Stimulated activated CD8-positive, alpha-beta memory T cell treated with anti-CD3 and anti-CD28 coated beads, Interleukin-15, amount 100 ng/mL, for 4 hours (primary cell): ENCODE measurements at places on chromosomes 7 and 10.

DNA sequence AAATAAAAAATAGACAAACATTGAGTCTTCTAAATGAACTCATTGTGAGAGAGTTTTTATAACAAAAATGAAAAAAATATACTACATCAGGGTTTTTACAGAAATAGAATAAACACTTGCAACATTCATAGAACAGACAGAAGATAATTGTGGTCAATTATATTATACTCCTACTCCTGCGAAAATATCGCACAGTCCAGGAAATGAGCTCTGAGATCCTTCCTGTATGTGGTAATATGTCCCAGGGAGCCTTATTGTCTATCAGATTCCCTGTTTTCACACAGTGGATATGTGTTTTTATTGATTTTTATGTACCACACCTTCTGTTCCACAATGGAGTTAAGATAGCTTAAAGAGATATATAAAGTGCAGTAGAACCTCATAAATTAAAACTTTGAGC is 27.5 kb upstream of the RELN start:
- no peak for DNase-seq

DNA sequence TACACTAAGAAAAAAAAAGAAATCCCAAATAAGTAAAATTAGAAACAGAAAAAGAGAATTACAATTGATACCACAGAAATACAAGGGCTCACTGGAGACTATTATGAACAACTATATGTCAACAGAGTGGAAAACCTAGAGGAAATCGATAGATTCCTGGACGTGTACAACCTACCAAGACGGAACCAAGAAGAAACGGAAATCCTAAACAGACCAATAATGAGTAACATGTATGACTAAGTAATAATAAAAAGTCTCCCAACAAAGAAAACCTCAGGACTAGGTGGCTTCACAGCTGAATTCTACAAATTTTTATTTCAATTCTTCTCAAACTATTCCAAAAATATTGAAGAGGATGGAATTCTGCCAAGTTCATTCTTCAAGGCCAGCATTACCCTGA is 13.9 kb downstream of the DIP2C start:
- DNase-seq: no peak

- no peak for DNase-seq
Observed at GRCh38 chr7:73707045-73707631, 12.3 kb downstream of the STX1A start.

DNA sequence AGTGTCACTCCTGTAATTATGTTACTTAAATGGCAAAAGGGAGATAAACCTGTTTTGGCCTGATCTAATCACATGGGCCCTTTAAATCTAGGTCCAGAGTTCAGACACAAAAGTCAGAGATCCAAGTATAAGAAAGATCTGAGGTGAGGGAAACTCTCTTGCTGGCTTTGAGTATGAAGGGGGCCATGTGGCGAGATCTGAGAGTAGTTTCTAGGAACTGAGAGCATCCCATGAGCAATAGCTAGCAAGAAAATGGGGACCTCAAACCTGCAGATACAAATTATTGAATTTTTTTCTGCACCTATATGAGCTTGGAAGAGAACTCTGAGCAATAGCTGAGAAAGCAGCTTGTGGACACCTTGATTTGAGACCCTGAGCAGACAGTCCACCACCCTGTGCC is 27.6 kb downstream of the ANKRD7 start:
- no peak for DNase-seq

DNA sequence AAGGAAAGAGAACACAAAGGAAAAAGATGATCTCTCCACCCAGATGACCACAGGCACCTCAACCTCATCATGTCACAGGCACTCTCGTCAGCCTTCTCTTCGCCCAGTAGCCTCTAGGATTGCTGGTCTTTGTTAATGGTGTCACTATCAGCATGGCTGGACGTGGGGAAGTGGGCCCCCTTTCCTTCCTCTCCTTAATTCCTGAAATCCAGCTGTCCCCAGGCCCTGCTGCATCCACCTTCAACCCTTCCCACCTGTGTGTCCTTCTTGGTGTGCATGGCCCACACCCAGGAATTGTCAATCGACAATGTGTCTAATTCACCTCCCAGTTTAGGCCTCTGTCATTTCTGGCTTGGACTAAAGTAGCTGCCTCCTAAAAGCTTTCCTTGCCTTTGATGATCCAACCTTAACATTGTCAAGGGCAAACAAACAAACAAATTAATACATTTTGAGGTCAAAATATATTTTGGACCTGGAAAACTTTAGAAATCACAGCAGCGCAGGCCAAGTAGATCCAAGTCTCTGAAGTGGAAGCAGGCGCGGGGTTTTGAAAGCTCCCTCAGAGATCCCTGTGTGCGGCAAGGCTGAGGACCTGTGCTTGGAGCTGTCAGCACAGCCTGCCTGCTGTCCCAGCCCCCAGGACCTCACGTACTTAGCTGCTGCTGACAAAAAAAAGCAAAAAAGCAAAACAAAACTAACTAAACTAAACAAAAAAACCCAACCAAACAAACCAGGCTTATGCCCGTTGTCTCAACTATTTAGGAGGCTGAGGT is 193.3 kb upstream of the LYZL2 start:
- DNase-seq: no peak

DNA sequence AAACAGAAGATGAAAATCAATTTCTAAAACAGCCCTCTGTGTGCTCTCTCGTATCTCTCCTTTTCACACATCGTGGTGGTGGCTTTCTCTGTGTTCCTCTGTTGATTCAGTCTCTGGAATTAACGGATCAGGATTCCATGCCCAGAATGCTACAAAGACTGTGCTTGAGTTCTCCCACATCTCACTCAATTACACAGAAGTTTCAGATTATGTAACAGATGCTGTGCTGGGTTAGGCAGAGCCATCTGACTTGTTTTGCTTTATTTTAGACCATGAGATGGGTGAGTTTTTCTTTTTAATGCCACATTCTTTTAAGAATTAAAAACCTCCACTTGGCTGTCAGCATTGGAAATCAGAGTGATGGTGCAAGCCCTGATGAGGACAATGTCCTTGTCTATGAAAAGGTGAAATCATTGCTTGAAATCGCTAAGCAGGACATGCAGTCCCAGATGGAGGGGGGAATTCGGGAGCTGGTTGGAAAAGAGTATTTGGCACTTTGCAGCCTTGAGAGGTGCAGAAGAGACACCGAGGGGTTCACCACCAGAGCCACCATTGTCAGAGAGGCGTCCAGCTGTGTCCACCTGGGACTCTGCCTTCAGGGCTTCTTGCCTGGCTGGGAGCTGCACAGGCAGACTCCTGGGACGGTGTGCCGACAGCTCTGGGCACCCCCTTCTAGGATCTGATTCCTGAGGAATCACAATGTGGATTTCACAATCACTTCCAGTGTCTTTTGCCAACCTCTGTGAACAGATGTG is 80.4 kb downstream of the EGFR start:
- no peak for DNase-seq

GRCh38 chr10:48878091-48878490 is 61.5 kb downstream of the LRRC18 start:
- no peak for DNase-seq

DNA sequence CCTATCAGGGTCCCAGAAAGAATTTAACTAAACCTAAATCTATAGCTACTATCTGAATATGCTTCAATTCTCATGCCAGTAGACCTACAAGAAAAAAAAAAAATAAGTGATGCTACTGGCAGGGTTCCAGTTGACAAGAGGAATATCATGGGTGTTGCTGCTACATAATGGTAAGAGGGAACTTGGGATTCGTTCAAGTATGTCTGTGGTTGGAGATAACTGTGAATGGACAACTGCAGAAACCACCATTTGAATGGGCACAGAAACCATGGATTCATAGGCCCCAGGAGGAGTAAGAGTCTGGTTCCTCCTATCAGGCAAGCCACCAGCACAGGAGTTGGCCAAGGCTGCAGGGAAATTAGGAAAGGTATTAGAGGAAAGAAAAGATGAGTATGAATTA is 287.6 kb upstream of the HGF start:
- DNase-seq: no peak

DNA sequence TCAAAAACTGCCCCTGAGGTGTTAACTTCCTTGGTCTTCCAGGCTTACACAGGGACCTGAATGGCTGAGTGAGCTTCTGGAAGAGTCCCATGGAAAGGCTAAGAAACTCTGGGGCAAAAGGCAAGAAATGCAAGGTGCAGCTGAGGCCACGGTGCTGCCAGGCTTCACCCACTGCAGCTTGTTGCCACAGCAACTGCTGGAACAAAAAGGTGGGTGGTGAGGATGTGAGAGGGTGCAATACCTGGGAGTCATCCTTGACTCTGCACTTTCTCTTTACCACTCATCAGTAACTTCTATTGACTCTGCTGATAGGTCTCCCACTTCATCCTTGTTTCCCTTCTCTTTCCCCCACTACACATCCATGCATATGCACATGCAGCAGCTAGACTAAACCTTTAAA is 258.6 kb downstream of the BMPER start:
- no peak for DNase-seq

DNA sequence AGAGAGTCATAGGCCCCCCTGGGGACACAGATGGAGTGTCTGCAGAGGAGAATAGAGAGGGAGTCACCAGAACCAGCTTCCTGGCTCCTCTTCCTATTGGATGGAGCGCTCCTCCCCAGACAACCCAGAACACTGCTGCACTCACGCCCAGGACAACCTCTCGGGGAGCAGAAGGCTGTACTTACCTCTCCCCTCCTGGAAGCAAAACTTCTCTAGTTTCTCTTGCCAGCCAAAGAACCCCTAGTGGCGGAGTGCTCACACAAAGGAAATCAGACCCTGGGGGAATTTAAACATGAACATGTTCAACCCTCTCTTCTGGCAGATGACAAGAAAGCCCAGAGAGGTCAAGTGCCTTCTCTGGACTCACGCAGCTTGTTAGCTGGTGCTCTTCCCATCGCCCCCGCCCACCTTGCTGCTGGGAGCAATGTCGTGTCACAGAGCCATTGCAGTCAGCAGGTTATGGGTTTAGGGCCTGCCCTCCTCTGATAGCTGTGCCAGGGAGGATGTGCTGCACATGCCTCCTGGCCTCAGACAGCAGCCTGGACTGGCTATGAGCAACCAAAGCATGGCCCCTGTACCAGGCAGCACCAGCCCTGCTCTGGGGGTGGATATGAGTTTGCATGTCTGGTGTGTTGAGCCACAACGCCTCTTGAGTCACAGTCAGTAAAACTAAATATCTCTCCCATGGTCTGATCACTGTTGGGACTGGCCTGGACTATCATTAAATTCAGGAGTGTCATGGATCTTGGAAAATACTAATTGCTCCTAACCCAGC is 84.4 kb downstream of the SLIT1 start:
- no peak for DNase-seq

- DNase-seq: no peak
Observed at GRCh38 chr7:101880282-101881054, 63.0 kb downstream of the CUX1 start.

DNA sequence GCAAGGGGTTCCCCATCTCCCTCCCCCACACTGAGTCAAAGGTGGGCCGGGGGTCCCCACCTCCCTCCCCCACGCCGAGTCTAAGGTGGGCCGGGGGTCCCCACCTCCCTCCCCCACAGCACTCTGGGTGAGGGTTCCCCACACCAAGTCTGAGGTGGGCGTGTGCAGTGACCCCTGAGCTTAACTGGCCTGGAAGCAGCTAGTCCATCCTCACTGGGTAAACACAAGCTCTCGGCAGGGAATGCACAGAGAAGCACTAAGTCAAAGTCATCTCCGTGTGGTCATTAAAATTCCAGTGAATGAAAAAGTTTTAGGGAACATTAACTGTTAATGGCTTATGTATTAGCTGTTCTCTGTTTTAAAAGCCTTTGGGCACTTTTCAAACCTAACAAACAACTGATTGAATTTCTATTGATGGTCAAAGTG is 43.7 kb upstream of the PRKAR1B start:
- DNase-seq: no peak

DNA sequence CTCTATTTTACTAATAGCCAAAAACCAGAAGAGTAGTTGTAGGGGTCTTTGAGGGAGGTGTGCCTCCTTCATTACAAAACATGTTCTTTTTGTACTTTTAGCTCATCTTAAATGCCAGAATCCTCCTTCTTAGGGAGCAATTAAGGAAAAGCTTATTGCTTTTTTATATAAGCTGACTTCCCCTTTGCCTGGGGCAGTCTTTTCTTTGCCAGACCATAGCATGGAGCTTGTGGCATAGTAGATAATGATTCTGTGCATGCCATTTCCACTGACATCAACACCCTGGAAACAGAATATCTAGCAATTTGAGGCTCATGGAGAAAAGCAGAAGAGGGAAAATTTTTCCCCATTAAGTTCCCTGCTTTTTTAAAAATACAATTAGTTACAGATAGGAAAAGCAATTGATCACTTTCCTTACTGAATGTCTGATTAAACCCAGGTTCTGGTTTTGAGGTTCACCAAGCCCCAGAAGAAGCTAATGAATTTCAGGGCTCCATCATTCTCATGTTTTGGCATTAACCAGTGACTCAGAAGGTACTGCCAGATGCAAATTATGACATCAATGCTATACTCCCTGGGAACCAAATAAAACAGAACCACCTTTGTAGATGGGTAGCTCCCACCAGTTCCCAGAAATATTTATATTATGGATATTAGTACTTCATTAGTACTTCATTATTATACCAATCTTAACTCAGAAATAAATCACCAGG is 410.6 kb downstream of the KCNMA1 start:
- DNase-seq: no peak

GRCh38 chr7:56046721-56047445 is 4.4 kb downstream of the PSPH start:
- no peak for DNase-seq

DNA sequence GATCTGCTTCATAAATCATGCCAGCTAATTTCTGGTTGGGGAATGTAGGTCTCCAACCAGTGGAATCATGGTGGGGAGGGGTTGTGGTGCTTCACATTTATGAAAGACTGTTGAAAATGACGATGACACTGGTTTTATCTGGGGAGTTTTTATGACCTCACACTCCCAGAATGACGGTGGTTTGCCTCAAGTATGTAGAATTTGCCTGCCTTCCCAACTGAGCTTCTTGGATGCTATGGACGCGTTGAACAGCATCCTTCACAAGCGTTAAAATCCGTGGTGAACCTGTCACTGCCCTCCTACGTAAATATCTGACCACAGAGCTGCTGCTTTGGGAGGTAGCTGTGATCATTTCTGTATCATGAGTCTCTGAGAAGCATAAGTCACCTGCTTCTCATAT is 3.3 kb downstream of the INSYN2A start:
- DNase-seq: no peak

DNA sequence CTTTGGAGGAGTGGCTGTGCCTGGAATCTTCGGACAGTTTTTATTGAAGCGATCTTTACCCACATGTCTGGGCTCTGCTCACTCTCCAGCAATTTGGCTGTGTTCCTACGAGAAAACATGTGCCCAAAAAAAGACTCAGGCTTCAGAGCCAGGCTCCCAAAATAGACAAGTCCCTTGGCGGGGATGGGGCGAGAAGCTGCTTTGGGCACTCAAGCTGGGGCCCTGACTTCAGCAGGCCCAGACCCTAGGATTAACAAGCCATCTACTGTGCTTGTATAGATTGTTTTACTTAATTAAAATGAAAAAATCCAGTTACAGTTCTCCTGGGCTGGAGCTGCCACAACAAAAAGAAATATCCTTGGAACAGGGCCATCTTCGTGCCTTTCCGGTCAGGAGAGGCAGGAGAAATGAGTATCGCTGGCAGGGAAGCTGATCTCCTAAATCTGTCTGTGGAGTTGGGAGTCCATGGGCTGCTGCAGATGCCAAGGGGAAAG is 51.4 kb upstream of the PDCD4 start:
- no peak for DNase-seq
